ENCODE measurements at places on chromosomes 11 and 22.

DNA sequence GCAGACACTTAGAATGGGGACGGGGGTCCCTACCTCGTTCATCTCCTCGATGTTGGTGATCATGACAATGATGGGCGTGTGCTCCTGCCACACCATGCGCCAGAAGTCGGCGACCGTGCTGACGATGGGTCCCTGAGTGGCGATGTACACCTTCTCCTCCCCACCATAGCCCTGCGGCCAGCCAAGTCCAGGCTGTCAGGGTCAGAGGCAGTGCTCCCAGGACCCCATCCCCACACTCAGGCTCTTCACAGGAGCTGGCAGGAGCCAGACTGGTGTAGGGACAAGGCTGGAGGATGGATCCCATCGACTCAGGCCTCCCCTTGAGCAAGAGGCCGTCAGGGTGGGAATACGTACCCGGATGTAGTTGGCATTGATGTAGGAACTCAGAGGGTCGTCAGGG lies 7.2 kb upstream of the IGSF22 start:
- no peak for DNase-seq

DNA sequence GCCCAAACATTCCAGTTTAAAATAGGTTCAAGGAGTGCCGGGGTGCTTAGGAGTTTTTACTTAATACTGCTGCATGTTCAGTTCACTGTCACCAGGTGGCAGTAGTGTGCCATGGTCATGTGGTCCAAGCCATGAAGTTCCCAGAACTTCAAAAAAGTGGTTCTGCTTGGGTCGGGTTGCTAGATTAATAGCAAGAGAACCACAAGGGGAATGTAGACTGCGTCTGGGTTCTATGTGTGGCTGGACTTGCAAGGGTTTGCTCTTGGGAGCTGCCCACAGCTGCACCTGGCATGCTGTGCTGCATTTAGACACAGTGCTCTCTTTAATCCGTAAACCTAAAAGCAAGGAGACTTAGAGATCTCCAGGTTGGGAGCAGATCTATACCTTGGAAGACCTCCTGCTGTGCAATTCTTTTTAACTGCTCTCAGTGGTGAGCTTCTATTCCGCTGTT lies 6.5 kb upstream of the SPON1 start:
- DNase-seq: peak; percentile 84

DNA sequence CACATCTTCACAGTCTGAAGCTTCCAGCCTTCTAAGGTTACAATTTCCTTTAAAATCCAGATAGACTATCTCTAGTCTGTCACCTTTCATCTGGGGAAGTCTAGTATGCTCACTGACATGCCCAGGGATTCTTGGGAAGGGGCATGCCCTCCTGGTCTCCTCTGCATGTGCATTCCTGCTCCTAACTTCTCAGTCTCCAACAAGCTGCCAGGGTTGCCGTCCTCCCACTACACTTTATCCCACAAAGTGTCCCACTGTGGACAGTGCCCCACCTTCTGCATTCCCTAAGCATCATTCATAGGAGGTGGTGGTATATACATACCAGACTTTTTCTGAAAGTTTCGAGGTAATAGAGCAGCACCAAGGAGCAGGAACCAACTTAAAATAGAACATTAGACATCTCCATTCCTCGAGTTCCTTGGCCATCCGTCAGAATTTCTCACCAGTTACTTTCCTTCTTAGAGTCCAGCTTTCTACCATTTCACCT lies 28.7 kb downstream of the EIF3F start:
- DNase-seq: peak; percentile 37

- peak; percentile 72 for DNase-seq
These were observed 71.4 kb upstream of the MPEG1 start for GRCh38 chr11:59283825-59284772.

DNA sequence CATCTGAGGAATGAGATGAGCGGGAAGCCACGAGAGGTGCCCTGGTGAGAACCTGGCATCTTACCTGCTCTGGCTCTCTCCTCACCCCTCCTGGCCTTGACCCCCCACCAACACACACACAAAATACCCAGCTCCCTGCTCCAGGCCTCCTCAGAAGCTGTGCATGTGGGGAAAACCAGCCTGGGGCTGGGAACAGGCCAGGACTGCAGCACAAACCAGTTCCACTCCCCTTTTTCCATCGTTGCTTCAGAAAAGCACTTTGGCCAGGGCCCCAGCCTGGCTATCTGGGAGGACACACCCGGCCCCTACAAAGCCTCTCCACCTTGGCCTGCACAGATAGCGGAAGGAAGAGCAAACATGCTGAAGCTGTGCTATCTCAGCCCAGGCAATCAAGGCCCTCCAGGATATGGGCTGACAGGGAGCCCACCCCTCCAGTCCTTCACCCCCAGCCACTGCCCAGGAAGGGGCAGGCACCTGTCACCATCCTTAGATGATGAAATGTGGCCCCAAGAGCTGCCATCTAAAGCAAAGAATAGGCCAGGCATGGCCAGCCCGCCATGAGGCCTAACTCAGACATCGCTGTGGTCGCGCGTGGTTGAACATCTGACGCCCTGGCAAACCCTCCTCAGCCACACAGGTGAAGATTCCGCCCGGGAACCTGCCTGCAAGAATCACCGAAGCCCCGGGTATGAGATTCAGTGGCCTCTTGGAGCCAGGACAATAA lies 35.4 kb downstream of the PISD start:
- peak; percentile 37 for DNase-seq

DNA sequence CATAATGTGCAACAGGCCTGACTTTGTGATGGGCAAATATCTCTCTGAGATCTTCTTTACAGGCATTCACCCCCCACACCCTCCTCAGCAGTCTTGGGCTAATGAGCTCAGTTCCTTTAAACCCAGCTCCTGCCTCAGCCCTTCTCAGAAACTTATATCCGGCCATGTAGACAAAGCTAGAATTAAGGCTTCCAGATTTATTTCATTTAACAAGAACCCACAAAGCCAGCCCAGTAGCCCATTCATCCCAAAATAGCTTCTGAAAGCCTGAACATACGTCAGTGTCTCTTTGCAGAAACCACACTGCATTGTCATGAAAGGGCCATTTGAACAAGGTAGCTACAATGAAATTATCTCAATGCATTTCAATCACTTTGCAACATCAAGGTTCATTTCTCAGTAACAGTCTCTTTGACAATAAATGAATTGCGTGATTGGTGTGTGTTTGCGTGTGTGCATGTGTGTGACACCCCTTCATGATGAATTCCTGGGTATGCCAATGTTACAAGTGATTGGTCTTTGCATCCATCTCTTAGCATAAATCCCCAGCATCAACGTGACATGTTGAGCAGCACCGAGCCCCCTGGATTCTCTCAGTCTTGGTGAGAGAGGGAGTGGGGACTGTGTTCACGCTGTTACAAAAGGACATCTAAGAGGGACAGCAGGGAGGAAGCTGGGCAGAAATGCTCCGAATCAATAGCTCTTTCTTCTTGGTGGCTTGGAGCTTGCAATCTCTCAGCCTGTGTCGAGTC lies 299.6 kb downstream of the KIRREL3 start:
- no peak for DNase-seq

DNA sequence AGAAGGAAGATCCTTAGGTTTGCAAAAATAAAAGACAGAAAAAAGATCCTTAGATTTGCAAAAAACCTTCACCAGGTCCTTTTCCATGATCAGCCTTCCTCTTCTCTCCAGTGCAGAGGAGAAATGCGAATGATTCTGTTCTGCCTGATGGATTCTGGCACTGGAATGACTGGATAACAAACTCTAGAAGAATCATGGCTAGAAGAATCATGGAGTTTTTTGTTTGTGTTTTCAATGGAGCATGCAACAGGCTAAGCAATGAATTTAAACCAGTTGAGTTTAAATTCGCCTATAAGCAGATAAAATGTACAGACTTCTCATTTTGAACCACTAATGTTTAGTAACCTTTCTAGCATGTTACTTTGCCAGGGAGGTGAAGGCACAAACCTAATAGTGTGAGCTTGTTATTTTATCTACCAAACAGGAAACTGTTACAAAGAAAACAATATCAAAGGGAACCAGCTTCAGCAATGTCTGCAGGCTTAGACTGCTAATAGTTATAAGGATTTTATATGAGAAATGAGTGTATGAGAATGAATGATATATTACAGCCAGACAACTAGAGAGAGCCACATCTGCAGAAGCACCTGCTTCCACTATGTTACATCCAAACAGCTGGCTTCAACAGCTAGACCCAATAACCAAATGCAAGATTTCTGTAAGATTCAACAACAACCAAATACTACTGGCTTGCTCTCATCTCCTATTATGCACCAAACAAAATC lies 64.7 kb upstream of the APOA1 start:
- DNase-seq: no peak

GRCh38 chr22:28943501-28943879 lies 60.1 kb downstream of the ZNRF3 start:
- no peak for DNase-seq

GRCh38 chr11:6083129-6083528 lies 24.4 kb upstream of the OR56B4 start:
- DNase-seq: no peak

GRCh38 chr22:47781427-47782111 lies 1019.1 kb downstream of the TBC1D22A start:
- no peak for DNase-seq

GRCh38 chr11:8068605-8069221 lies 12.3 kb upstream of the TUB start:
- DNase-seq: peak; percentile 90
